ENCODE measurements at places on chromosomes 1 and 21.

DNA sequence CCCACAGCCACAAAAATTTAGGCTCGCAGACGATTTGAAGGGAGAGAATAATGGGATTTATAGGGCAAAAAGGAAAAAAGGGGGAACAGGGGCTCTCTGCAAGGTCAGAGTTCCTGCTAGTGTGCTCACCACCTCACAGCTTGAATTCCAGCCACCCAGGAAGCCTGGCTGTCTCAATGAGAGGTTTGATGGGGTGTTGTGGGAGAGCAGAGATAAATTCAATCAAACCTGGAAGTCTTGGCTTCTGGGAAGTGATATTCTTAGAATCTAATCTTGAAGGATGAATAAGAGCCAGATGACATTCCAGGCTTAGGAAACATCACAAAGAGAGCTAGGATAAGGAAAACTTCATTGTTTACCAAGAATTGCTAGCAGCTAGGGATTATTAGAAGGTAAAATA is 47.4 kb upstream of the C21orf91 start:
- no peak for DNase-seq

- DNase-seq, result no peak
Measured at GRCh38 chr1:201016211-201016651, 7.3 kb downstream of the KIF21B start.

DNA sequence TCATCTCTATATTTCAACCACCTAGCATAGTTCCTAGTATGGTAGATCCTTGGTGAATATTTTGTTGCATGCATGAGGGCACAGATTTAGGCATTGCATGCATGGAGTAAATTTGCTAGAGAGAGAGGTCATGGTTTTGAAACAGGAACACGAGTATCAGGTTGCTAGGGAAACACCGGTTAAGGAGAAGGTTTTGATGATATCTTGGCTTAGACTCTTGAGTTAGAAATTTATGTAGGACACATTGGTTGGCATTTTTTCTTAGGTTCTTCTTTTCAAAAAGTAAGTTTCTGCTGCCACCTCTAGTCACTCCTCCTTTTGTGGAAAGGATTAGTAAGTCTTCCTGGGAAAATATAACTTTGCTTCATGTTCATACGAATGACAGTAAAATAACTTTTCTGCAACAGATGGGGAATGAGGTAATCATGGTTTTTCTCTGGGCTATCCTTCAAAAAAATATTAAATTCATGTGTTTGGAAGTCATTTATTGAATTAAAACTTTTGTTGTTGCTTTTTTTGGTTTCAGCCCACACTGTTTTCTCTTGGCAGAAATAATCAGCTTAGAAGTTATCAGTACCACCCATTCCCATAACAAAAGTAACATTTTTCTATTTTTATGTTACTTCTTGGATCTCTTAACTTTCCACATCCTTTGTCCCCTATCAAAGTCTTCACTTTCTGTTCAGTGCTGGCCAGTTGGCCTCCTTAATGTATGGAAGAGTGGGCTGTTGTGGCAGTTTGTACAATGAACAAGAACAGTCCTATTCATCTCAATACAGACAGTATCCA is 97.3 kb downstream of the PLA2G4A start:
- DNase-seq, result no peak

- DNase-seq, result no peak
Measured at GRCh38 chr1:111786669-111787207, 31.0 kb downstream of the DDX20 start.

- DNase-seq, result no peak
Measured at GRCh38 chr1:93665015-93665414, 16.6 kb downstream of the BCAR3 start.

DNA sequence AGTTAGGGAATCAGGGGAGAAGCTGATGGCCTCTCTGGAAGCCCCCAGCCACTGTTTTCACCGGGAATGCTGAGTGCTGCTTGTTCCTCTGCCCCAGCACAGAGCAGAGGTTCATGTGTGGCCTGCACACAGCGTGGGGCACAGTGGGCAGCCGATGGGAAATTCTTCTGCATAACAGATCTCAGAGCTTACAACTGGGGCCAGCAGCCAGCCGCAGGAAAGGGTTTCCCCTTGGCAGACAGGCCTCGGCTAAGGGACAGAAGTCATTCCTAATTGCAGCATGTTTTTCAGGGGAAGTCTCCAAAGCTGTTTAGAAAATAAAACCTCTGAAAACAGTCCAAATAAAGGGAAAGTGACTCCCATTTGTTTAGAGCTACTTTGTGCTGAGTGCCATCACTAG is 22.6 kb downstream of the HMGB4 start:
- DNase-seq, result no peak

DNA sequence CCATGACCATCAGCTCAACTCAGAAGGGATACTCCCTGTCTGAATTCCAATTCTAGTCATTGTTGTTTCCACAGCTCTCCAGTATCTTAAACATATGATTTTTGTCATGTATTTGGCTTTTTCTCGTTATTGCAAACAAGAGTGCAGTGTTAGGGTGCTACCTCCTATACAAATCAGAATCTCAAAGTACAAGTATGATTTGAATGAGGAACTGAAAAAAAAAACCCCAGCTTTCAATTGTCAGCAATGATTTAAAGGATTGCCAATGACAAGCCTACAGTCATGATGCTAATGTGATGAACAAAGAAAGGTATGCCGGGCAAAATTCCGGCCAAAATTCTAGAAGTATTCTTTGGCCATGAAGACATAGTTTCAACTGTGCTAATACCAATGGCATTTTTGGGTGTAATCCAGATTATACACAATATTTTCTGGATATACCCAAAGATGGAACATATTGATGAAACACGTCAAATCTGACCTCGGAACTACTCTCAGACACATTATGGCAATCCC is 14.9 kb downstream of the TMEM35B start:
- no peak for DNase-seq

- DNase-seq, result no peak
Measured at GRCh38 chr1:208161656-208162375, 82.4 kb downstream of the PLXNA2 start.

DNA sequence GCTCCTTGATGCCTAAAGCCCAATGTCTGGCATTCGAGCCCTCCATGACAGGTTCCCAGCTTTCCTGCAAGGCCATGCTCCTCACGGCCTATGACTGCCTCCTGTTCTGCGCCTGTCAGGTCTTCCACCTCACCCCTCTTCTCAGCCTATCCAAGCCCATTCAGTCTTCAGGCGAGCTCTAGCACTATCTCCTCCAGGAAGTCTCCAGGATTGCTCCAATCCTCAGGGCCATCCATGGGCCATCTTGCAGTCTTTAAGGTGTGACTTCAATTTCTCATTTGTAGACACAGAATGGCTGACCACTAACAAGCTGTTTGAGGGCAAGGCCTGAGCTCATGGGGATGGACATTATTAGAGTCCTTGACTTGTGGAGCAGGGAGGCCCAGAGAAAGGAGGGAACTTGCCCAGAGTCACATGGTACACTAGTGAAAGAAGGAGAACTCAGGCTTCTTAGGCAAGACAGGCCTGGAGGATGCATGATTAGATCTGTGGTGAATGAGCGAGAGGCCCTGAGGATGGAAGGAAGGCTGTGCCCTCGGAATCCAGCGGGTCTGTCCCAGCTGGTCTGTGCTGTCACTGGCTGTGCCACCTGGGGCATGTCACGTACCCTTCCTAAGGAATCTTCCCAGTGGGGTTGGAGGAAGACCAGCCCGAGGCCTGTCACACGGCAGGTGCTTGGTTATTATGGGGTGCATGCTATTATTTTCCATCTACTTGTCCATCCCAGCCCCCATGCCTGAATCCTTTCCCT is 1.2 kb upstream of the ACOT11 start:
- no peak for DNase-seq

GRCh38 chr21:41215856-41216408 is 48.0 kb downstream of the BACE2 start:
- DNase-seq, result no peak

DNA sequence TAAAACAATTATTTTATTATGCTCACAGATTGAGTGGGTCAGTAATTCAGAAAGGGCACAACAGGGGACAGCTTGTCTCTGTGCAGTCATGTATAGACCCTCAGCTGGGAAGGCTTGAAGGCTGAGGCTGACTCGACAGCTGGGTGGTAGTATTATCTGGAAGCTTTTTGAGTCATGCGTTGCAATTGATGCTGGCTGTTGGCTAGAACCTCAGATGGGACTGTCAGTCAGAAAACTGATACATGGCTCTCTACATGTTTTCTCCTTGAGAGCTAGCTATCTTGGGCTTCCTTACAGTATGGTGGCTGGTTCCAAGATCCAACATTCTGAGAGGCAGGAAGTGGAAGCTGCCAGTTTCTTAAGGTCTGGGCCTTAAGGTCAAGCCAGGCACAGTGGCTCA is 61.5 kb upstream of the SELENON start:
- DNase-seq, result no peak

GRCh38 chr1:116409751-116410191 is 36.7 kb downstream of the ATP1A1 start:
- no peak for DNase-seq

DNA sequence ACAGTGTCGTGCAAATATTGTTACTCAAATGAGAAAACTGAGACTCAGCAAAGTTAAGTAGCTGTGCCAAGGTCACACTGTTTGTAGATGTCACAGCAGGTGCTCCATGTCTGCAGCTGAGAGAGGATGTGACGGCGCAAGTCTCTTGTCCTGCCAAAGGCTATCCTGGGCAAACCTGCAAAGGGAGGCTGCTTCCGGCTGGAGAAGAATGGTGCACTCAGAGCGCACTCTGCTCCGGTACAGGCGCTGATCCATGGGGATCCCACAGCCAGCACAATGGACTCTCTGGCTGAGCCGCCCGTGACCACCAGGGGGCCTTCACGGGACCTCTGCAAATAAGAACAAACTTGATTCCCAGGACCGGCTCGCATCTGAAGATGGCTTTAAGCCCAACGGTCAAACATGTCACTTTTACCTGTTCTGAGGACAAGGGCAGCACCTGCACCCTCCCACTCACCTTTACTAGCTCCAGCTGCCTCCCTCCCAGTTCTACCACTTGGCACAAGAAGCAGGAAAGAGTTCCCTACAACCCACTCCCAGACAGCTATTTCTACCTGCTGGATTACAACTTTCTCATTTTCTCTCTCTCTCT is 21.9 kb downstream of the RD3 start:
- DNase-seq, result no peak

GRCh38 chr1:165905853-165906252 is 78.4 kb downstream of the UCK2 start:
- no peak for DNase-seq

DNA sequence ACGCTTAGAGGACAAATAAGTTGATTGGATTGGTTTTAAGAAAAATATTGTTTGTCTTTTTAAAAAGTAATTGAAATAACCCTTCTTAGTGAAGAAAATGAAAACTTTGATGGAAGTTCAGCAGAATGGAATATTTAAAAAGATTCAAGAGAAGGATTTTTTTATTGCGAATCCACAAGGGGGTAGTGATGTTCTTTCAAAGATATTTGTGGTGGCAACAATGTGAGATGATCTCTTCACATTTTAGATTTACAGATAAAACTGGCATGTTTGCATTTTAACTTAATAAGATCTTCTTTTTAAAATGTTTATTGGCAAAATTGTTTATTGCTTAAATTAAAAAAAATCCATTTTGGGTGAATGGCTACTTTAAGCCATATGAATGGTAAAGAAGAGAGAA is 8.9 kb downstream of the CAMTA1 start:
- no peak for DNase-seq

- no peak for DNase-seq
Measured at GRCh38 chr1:175095978-175096607, 28.5 kb downstream of the TNN start.

GRCh38 chr1:69167876-69168275 is 399.8 kb upstream of the LRRC7 start:
- DNase-seq, result no peak

- DNase-seq, result no peak
Measured at GRCh38 chr1:205014783-205015182, 28.2 kb upstream of the CNTN2 start.

DNA sequence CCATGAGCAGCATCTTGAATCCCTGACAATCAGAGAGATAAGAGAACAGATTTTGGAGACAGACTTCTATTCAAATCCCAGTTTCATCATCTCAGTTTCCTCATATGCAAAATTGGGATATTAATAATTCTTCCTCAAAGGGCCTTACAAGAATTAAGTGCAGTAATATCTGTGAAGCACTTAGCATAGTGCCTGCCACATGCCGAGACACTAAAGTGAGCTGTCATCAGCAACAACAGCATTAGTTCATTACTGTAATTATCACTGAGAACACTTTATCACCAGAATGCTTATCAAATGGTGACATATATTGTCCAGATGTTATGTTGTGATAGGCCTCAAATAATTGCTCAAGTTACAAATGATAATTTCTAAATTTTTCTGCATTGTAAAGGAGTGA is 922 bp upstream of the FCRLB start:
- no peak for DNase-seq

GRCh38 chr1:151159373-151159772 is 2.9 kb downstream of the TNFAIP8L2 start:
- DNase-seq, result no peak
